ENCODE measurements at places on chromosomes 16 and 17.

- no peak for DNase-seq
Observed at GRCh38 chr16:28258567-28258966, 33.8 kb upstream of the SBK1 start.

GRCh38 chr16:52441886-52442285 lies 105.1 kb downstream of the TOX3 start:
- DNase-seq: no peak

DNA sequence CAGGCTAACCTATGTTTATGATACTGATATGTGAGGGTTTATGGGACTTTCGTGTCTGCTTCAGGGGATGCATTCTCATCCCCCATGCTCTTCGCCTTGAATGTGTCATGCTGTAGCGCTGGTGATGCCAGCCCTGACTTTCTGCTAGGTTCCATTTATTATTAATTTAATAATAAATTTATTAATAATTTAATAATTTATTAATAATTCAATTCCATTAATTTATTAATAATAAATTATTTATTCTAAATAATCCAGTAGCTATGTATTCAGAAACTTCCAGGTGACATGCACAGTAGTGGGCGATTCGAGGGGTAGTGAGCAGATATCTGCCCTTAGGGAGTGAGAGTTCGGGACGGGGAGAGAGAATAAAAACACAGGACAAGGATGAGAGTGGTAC lies 49.8 kb downstream of the SHISA6 start:
- no peak for DNase-seq

DNA sequence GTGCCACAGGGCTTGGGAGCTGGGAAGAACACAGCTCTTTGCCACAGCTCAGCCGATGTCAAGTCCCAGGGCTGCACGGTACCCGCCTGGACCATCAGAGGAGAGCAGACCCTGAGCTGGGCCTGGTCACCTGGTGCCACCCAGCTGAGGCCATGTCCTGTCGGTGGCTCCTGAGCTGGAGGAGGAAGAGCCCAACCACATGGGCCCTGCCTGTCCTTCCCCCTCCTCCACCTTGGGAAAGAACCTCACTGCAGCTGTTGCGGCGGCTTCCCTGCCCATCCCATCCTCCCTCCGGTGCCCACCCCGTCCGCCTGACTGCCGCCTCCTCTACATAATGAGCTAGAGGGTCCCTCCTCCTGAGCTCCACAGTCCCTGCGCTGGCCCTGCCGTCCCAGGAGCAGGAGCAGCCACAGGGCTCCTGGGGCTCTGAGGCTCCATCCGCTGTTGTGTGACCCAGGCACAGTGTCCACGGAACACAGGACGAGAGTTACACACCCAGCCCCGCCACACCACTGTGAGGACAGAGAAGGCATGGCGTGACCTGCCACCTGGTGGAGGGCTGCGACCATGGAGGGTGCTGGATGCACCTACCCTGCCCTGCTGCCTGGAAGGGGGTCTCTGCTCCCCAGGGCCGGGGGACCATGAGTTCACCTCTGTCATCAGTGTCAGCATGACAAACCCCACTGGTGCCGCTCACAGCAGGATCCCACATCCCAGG lies 21.4 kb upstream of the CHMP6 start:
- peak; percentile 62 for DNase-seq

- DNase-seq: no peak
Observed at GRCh38 chr16:85476389-85476788, 136.7 kb upstream of the GSE1 start.

DNA sequence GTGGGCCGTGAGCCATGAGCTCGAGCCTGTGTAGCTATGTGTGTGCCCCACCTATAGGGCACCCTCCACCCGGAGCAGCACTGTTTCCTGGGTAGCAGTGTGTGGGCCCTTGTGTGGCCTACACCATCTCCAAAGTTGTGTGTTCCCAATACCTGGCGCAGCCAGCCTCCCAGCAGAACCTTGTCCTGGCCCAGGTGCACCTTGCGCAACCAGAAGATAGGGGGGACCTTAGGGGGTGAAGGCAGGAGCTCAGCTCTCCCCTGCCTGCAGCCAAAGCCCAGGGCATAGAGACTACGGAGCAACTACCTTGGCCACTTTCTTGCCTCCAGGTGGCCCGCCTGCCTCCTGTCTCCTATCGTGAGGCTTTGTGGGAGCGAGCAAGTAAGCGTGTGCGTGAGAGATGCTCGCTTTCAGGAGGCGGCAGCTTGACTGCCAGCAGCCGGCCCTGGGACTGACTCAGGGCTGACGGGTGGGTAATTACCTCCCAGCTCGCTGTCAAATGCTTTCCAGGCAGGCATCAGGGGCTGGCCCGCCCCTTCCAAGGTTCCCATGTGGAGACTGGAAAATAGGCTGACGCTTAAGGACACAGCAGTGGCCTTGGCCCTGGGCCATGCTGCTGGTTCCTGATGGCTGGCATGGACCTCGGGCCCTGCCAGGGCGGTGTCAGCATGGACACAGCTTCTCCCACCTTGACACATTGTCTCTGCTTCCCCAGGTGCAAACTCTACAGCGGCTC lies 19.0 kb downstream of the TRAF7 start:
- no peak for DNase-seq

GRCh38 chr16:813204-813915 lies 12.8 kb upstream of the GNG13 start:
- DNase-seq: peak; percentile 59

GRCh38 chr17:77618731-77619130 lies 339.8 kb upstream of the TNRC6C start:
- DNase-seq: no peak

DNA sequence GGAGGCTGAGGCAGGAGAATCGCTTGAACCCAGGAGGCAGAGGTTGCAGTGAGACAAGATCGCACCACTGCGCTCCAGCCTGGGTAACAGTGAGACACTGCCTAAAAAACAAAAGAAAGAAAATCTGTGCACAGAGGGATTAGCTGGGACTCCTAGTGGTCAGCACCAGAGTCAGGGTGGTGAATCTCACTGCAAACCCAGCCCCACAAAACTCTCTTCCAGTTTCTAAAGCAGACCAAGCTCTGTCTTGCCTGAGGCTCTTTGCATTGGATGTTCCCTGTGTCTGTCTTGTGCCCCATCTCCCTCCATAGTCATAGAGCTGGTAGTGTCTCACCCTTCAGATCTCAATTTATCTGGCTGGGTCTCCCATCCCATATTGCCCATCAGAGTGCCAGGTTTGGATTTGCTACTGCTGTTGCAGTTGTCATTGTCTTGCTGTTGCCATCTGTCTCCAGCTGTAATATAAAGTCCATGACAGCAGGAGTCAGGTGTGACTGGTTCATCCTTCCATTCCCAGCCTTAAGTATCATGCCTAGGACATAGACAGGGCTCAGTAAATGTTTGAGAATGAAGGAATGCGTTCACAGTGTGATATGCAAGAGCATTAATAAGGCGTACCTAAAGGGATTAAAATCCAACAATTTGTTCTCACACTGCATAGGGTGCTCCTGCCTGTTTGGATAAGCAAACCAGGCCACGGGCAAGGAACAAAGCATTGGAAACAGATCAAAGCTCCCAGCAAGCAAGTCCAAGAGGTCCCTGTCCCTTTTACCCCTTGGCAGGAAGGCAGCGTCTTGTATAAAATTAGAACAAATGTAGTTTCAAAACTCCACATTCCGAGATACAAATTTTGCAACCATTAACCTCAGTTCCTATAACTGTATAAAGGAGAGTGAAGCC lies 614.6 kb upstream of the CDH5 start:
- no peak for DNase-seq

DNA sequence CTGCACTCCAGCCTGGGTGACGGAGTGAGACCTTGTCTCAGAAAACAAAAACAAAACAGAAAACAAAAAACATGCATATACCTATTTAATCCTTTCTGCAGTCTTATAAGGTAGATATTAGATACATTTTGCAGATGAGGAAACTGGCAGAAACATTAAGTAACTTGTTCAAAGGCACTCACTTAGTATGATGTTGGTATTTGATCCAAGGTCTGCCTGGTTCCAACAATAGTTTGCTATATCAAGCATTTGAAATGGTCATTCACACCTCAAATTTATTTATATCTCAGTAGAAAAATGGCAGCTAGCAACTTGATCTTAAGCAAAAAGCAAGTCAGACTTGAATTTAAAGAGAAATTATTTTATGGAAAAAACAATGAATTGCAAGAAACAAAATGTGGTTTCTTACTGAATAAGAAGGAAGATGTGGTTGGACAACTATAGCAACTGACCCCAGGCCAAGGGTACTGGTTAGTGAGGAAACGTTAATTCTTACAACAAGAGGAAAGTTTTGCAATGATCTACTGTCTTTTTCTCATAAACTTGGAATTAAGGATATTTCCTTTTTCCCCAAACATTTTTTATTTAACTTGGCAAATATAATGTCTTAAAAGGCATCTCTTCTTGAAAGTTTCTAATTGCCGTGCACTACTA lies 19.7 kb downstream of the DHRS7B start:
- DNase-seq: no peak

DNA sequence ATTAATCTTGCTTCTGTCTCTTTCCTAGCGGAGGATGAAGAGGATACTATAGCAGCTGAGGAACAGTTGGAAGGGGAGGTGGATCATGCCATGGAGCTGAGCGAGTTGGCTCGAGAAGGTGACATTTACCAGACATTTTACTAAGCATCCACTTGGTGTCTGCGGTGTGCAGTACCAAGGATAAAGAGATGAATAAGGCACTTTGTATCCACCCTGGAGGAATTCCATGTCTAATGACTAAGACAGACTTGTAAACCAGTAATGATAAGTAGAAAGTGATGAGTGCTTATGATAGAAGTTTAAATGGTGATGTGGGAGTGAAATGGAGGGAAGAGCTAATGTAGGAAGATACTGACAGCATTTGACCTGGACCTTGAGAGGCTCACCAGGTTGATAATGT lies 12.0 kb downstream of the SRCAP start:
- no peak for DNase-seq

DNA sequence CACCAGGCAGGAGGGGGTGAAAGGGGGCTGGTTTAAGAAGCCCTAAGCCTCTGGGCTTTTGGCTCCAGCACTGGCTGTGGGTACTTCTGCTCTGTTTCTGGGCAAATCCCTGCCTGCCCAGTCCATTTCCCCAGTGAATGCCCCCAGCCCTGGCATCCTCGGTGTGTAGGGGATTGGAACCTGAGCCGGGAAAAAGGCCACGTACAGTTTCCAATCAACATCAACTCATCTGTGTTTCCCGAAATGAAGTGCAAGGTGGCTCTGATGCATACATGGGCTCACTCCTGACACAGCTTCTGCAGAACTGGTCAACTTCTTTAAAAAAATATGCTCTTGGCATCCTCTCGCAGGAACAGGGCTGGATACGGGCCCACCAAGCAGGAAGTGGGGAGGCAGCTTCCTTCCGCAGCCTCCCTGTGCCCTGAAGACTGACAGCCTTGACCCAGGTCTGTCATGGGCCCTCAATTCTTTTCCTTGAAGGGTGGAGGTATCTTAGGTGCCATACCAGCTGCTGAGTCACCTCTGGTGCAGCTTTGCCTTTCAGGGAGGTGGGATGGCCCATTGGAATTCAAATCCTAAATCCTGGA lies 73.3 kb downstream of the N4BP1 start:
- DNase-seq: no peak

- peak; percentile 96 for DNase-seq
Observed at GRCh38 chr17:76726231-76726775, at the start of gene JMJD6. TSS of gene JMJD6 (minus strand) at chr17:76726606. CDS start at chr17:76726475, 131 bp downstream.

GRCh38 chr17:29596811-29597210 lies 3.9 kb downstream of the ANKRD13B start:
- no peak for DNase-seq

- peak; percentile 30 for DNase-seq
Observed at GRCh38 chr16:425740-426114, 278 bp downstream of the RAB11FIP3 start.

GRCh38 chr17:65975878-65976277 lies 216.1 kb downstream of the CEP112 start:
- no peak for DNase-seq

DNA sequence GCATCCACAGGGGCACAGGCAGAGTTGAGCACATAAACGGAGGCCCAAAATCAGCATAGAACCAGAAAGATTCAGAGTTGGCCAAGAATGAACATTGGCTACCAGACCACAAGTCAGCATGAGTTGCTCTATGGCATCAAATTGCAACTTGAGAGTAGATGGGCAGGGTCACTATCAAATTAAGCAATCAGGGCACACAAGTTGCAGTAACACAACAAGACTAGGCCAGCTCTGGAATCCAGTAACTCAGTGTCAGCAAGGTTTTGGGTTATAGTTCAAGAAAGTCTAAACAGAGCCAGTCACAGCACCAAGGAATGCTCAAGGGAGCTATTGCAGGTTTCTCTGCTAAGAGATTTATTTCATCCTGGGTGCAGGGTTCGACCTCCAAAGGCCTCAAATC lies 12.9 kb downstream of the G6PC1 start:
- DNase-seq: no peak

DNA sequence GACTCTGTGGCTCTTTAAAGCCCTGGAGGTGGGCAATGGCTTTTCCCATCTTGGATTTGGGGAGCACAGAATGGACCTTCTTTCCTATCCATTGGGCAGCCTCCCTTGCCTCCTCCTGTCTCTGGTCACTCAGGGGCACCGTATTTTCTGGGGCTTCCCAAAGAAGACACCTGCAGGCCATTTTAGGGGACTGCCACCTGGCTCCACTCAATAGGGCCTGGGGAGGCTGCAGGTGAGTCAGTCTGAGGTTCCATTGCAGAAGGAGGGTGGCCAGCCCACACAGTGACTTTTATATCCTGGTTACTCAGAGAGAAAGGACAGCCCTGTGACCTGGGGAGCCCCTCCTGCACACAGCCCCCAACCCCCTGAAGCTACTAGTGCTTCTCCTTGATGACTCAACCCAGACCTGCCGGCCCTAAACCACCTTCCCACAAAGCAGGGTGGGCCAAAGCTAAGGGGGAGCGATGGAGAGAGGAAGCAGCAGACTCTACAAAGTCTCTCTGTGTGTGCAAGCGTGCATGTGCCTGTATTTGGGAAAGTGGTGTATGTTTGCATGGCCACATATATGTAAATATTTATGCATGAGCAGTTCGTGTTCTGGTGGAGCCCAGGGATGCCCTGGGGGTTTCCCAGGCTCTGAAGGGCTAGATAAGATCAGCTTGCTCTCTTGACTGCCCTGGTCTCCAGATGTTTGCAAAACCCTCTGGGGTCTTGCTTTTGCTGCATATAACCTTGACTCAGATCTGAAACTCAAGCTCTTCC lies 5.0 kb downstream of the CX3CL1 start:
- peak; percentile 16 for DNase-seq

GRCh38 chr17:73823684-73824083 lies 179.4 kb upstream of the SDK2 start:
- DNase-seq: no peak

DNA sequence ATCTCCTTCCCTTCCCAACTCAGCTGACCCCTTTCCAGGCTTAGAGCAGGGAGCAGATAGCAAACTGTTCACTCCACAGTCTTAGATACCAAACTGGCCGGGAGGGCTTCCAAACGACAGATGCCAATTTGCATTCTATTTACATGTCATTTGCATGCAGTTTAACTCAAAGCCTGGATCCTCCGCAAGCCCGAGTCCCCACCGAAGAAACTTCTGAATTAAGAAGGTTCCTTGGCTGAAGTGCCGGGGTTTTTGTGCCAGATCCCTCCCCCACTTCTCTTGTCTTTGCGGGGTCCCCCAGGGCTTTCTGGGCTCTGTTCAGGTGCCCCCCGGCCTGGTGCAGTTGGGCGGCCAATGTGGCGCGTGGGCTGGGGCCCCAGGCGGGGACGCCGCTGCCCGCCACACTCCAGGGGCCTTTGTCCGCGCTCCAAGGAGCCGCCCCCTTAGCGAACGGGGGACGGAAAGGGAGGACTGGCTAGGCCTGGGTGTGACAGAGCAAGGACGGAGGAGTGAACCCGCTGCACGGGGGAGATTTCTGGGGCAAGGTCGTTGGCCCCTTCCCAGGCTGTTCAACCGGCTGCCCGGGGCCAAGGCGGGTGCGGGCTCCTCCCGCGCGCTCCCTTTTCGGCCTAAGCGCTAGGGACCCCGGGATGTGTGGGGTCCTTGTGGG lies 1.2 kb downstream of the GPRC5B start:
- DNase-seq: no peak

All from stimulated activated CD4-positive, alpha-beta T cell treated with anti-CD3 and anti-CD28 coated beads, Interleukin-4, amount 100 ng/mL, for 24 hours (primary cell).